ENCODE measurements at places on chromosomes 5 and 9. TPM values are rescaled to one million over a fixed set of nuclear protein-coding genes. Genes with fewer than 3 reads are reported as not detected.

PPP3R2 gene
- polyA plus RNA-seq = not detected

GCNT1 gene
- 0.07 TPM for polyA plus RNA-seq

TAL2 gene
- polyA plus RNA-seq = 0.21 TPM

ABLIM3 gene
- polyA plus RNA-seq = 0.22 TPM

MCC gene
- 0.04 TPM for polyA plus RNA-seq

PALM2AKAP2 gene
- not detected for polyA plus RNA-seq

WHRN gene
- 10.4 TPM for polyA plus RNA-seq

TIMD4 gene
- polyA plus RNA-seq = not detected

WNK2 gene
- 1.8 TPM for polyA plus RNA-seq

BTNL8 gene
- not detected for polyA plus RNA-seq

SLC25A48 gene
- polyA plus RNA-seq = 0.27 TPM

PBX3 gene
- 3.4 TPM for polyA plus RNA-seq

SPATA31E1 gene
- polyA plus RNA-seq = not detected

FBP2 gene
- polyA plus RNA-seq = not detected

BASP1 gene
- not detected for polyA plus RNA-seq

MAMDC4 gene
- polyA plus RNA-seq = 10.8 TPM

ANKRD34B gene
- polyA plus RNA-seq = not detected

SNAPC3 gene
- 21.4 TPM for polyA plus RNA-seq

CAMLG gene
- 11.0 TPM for polyA plus RNA-seq

GLRA1 gene
- not detected for polyA plus RNA-seq

ZCCHC7 gene
- polyA plus RNA-seq = 36.1 TPM

WNT8A gene
- not detected for polyA plus RNA-seq

MAMDC2 gene
- polyA plus RNA-seq = not detected

IFNA2 gene
- polyA plus RNA-seq = not detected

STPG3 gene
- not detected for polyA plus RNA-seq

PCDHA1 gene
- polyA plus RNA-seq = not detected

PTGER4 gene
- polyA plus RNA-seq = not detected

CFAP77 gene
- not detected for polyA plus RNA-seq

MARCOL gene
- not detected for polyA plus RNA-seq

ROR2 gene
- polyA plus RNA-seq = 12.5 TPM

FOXI1 gene
- not detected for polyA plus RNA-seq

ECPAS gene
- 63.0 TPM for polyA plus RNA-seq

NMUR2 gene
- not detected for polyA plus RNA-seq

C9orf50 gene
- not detected for polyA plus RNA-seq

NFIL3 gene
- 7.1 TPM for polyA plus RNA-seq

ZNF366 gene
- polyA plus RNA-seq = not detected

LRRC26 gene
- not detected for polyA plus RNA-seq

TSSK1B gene
- polyA plus RNA-seq = not detected

SH3PXD2B gene
- 0.13 TPM for polyA plus RNA-seq

N4BP3 gene
- 4.7 TPM for polyA plus RNA-seq

CAPSL gene
- not detected for polyA plus RNA-seq

FGF10 gene
- not detected for polyA plus RNA-seq

SARDH gene
- not detected for polyA plus RNA-seq

IGIP gene
- polyA plus RNA-seq = 1.1 TPM

OR1J2 gene
- polyA plus RNA-seq = not detected

TPRN gene
- 14.4 TPM for polyA plus RNA-seq

WDR41 gene
- 47.6 TPM for polyA plus RNA-seq

HTR1A gene
- polyA plus RNA-seq = not detected

SMC2 gene
- 18.0 TPM for polyA plus RNA-seq

DPYSL3 gene
- polyA plus RNA-seq = not detected

TAS2R1 gene
- polyA plus RNA-seq = not detected

NPR3 gene
- polyA plus RNA-seq = 0.01 TPM

MLANA gene
- not detected for polyA plus RNA-seq

ORM2 gene
- polyA plus RNA-seq = not detected

ARHGEF39 gene
- 21.7 TPM for polyA plus RNA-seq

All from K562 (cell line).